H1 (cell line): ENCODE measurements at places on chromosomes 2 and 18. TPM values are rescaled to one million over a fixed set of nuclear protein-coding genes. Genes with fewer than 3 reads are reported as not detected.

GRCh38 chr2:10300997-10301940, 1.4 kb upstream of the HPCAL1 start:
- DNase-seq, result no peak

- no peak for DNase-seq
Observed at GRCh38 chr2:120638450-120638849, 97.2 kb upstream of the GLI2 start.

DNA sequence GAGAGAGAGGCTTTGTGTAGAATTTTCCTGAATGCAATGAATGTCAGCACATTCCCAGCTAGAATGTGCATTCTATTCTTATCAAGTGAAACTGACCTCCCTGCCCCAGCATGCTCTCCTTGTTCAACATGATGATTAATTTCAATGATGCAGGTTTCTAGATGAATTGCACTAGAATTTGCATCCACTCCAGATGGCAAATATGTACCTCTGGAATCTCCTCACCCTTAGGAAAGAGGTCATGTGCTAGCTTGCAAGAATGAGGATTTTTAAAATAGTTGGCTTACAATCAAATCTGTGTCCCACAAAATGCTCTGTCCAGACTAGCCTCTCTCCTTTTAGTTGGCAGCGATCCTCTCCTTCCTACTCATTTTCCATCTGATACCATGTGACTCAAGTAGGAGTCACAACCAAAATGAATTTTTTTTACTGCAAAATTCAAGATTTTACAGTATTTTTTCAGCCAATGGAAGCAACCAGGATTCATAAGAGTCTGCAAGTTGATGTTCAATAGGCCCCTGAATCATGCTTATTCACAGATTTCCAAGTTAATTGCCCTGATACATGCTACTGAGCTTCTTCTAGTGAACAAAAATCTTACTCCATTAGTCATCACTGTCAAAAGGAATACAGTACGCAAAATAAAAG, 21.0 kb upstream of the STAT4 start:
- DNase-seq, result no peak

- no peak for DNase-seq
Observed at GRCh38 chr2:113776949-113777348, 20.5 kb upstream of the SLC35F5 start.

DNA sequence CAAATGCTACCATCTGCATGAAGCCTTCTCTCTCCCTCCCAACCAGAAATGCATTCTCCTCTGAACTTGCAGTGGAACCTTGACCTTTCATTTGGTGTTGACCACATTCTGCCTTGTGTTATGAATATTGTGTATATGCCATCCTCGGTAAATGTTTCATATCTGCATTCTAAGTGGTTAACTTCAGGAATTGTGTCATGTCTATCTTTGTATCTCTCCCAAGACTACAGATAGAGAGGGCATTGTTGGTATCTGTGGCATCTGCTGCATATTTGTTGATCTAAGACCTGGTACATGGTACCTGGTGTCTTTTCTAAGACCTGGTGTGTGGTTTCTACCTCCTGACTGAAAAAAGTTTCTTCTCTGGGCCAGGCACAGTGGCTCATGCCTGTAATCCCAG, 34.0 kb downstream of the CASP10 start:
- DNase-seq, result no peak

DNA sequence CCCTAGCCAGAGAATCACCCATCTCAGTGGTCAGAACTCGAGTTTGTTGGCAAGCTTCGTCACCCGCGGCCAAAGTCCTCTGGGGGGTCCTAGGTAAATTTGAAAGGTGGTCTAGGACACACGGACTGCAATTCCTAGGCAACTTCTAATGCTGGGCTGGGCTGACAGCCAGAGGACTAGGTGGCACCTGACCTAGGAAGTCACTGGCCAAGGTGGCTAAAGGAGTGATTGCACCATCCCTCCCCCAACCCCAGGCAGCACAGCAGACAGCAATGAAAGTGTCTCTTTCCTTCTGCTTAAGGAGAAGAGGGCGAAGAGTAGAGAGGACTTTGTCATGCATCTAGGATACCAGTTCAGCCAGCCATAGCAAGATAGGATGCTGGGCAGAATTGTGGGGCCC, 110.9 kb downstream of the CABYR start:
- no peak for DNase-seq

- no peak for DNase-seq
Observed at GRCh38 chr2:136207030-136207623, 89.2 kb upstream of the CXCR4 start.

GRCh38 chr2:171615069-171615468, 72.2 kb upstream of the DYNC1I2 start:
- DNase-seq, result no peak

DNA sequence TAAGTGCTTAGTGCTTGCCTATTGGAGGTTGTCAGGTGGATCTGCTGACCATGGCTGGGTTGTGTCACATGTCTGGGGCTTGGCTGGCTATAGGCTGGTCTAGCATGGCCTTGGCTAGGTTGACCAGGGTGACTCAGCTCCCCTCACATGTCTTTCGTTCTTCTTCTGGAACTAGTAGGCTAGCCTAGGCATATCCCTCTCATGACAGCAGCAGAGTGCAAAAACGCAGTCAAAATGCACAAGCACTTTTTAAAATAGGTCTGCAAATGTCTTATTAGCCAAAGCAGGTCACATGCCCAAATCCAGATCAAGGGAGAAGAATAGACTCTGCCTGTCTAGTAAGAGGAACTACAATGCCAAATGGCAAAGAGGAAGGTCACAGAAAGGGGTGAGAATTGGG, 179.7 kb upstream of the ACVR2A start:
- no peak for DNase-seq

- no peak for DNase-seq
Observed at GRCh38 chr2:105144941-105145300, 96.6 kb upstream of the GPR45 start.

DNA sequence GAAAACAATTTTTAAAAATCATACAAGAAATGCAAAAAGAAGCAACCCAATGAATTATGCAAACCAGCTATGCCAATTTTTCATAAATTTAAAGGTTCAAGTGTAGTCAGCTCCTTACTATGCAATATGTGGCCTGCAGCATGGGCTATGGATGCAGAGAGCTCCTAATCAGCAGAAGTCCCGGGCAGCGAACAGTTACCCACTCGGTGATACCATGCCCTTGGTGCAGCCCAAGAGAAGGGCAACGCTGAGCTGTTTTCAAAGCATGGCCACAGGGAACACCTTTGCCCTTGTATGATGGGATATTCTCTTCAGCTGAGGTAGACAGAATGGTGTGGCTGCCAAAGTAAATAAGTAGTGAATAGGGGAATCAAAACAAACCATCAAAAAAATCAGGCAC, 17.3 kb upstream of the ARL5A start:
- DNase-seq, result no peak

- no peak for DNase-seq
Observed at GRCh38 chr2:215793747-215794595, 219.4 kb downstream of the MREG start.

DNA sequence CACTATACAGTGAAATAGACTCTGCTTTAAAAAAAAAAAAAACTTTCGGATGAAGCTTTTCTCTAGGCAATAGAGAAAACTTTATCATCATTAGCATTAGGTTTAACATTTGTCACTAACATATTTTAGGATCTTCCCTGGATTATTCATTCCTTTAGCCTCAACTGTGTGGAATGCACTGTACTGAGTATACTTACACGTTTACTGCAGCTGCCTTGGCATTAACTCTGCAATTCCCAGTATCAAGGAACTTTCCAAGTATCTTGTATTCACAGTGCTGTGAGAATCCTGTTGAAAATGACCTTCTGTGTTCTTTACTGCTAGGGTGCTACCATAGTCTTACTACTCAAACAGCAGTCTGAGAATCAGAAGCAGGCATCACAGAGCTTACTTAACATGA, 328.2 kb upstream of the COL3A1 start:
- DNase-seq, result no peak

- no peak for DNase-seq
Observed at GRCh38 chr2:59462422-59463197, 1090.8 kb downstream of the BCL11A start.

- DNase-seq, result peak; percentile 30
Observed at GRCh38 chr2:98875081-98875728, 60.8 kb downstream of the CRACDL start.

GRCh38 chr2:167814881-167815718, 432.3 kb downstream of the STK39 start:
- no peak for DNase-seq

DNA sequence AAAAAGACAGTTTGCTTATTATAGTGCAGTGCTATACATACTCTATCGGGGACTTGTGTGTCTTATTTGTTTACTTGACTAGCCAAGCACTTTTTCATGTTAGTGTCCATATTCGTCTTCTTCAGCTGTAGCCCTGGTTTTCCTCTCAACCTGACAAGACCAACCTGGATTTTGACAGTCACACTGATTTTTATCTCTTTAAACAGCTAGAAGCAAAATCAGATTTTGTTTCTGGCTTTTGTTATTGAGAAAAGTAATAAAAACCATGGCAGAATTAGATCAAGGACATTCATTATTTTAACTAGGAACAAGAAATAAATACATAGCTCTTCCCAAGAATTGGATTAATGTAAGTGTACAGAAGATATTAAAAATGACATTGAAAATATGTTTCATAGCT, 56.8 kb downstream of the SPATS2L start:
- DNase-seq, result no peak

- no peak for DNase-seq
Observed at GRCh38 chr2:114122930-114123329, 233.0 kb downstream of the ACTR3 start.

DNA sequence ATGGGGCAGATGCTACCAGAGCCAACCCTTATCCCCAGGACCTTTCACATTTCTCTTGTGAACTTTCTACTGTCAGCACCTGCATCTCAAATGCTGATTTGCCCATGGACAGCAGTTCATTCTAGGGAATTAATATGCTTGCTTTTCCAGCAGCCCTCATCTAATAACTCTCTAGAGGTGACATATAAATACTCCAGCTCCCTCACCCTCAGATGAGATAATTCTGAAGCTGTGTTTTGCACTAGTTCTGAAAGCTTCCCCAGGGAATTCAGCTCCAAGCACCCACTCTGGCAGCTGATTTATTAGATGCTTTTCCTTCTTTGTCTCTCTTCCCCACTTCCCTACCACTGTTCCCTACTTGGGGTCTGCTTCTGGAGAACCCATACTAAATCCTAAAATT, 62.1 kb downstream of the PLCL1 start:
- DNase-seq, result no peak

DNA sequence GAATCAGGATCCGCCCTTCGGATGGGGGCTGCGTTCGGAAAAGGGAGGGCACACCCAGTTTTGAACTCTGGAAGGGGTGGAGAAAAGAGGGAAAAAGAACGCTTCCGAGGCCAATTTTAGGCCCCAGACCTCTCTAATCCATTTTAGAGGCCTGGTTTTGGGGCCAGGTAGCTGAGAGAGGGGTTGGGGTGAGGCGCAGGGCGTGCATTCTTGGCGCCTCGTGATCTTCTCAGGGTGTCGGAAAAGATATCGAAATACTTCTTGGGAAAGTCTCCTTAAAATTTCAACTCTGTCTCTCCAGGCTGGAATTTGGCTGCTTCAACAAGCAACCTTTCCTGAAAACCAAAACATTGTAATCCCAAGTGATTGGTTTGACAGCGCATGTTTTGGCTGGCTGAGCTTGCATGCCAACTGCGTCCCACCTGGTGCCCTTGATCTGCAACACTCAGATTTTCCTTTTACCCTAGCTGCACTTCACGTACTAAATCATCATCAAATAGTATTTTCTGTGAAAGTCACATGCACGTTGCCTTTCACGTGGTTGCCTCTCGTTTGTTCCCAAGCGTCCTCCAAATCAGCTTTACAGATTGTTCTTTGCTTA, 864 bp upstream of the XPO1 start:
- DNase-seq, result no peak

GRCh38 chr2:186841940-186842339, 7.0 kb downstream of the ZSWIM2 start:
- no peak for DNase-seq

DNA sequence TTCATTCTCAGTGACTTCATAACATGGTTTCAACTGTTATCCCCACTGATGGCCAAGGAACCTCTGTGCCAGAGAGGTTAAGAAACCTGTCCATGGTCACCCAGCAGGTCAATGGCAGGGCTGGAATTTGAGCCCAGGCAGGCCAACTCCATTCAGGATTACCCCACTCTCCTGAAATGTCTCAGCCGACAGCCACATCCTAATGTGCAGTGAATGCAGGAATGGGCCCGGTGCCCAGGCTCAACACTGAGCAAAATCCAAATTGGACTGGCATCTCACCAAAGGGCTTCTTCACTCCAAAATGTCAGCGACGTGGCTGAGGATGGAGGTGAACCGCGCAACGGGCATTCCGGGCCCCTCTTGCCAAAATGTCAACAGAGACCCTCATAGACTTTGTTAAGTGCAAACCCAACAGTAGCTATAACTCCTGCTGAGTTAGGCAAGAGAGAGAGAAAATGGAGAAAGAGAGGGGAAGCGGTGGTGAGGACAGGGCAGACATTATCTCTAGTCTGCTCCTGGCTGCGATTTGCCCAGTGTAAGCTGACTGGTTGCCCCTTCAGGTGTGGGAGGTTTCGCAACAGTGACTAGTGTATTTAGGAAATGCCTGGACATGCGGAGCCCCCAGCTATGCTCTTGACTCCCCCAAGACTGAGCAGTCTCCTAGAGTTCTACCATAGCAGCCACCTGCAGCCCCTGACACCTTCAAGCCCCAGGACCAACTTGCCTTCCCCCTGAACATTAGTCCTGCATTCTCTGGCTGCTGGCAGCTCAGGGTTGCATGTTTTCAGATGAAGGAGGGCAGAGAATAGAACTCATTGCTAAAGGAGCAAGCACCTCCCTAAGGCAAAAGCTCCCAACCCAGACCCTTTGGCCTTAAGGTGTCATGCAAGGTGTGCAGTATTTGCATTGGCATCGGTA, 167.7 kb downstream of the ANAPC1 start:
- no peak for DNase-seq

FAM136A gene
- total RNA-seq, result 118 and 122 TPM in 2 replicates

CHRNG gene
- not detected in 2 replicates for total RNA-seq

KLHL41 gene
- total RNA-seq, result not detected in 2 replicates

TOGARAM2 gene
- 0.59 and 1.4 TPM in 2 replicates for total RNA-seq

TRABD2A gene
- 18.6 and 19.7 TPM in 2 replicates for total RNA-seq

SULT1C2 gene
- 1.9 and 2.2 TPM in 2 replicates for total RNA-seq

ZNF519 gene
- total RNA-seq, result 38.6 and 40.4 TPM in 2 replicates

SEMA4F gene
- total RNA-seq, result 3.1 and 3.4 TPM in 2 replicates

GPR55 gene
- not detected in 2 replicates for total RNA-seq

MIB1 gene
- total RNA-seq, result 57.2 and 60.3 TPM in 2 replicates

SLC5A7 gene
- total RNA-seq, result 0.11 and 0.15 TPM in 2 replicates
